ENCODE measurements at places on chromosomes 11 and 22. TPM values are rescaled to one million over a fixed set of nuclear protein-coding genes. Genes with fewer than 3 reads are reported as not detected.
A peak's percentile ranks its signal among the peaks of the same experiment; 100 is the strongest.

DNA sequence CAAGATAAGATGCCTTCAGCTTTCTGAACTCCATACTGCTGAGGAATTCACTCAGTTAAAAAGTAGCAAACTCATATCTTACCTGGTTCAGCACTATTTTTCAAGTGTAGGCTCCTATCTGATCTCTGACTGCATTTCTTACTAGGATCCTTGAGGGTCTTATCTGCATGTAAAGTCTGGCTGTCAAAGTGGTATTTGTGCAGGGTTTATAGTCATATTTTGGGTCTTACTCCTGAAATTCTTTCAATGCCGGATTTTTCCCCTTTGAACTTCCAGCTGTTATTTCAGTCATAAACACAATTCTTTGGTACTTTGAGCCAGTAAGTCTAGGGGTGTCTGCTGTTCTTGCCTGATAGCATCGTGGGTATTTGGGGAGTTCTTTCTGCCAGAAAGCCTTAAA lies 25.3 kb upstream of the NOX4 start:
- no peak for DNase-seq

GRCh38 chr22:24325105-24325757 lies 54.6 kb downstream of the SPECC1L start:
- no peak for DNase-seq

DNA sequence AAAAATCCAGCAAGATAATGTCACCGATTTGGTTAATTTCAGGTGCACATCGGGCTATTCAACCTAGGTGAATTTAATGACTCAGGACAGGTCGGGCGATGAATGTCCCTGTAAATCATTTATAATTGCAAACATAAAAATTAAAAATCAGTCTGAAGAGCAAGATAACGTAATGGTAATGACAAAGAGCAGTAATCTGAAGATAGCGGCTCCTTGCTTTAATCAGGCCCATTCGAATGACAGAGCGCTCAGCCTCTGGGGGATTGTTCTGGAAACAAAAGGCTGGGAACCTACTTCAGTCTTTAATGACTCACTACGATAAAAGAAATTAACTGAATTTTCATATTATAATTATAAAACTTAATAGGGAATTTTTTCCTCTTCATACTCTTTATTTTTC lies 61.3 kb downstream of the RCN1 start:
- DNase-seq, result no peak

PYGM gene
- total RNA-seq, result 1.8 TPM

DNA sequence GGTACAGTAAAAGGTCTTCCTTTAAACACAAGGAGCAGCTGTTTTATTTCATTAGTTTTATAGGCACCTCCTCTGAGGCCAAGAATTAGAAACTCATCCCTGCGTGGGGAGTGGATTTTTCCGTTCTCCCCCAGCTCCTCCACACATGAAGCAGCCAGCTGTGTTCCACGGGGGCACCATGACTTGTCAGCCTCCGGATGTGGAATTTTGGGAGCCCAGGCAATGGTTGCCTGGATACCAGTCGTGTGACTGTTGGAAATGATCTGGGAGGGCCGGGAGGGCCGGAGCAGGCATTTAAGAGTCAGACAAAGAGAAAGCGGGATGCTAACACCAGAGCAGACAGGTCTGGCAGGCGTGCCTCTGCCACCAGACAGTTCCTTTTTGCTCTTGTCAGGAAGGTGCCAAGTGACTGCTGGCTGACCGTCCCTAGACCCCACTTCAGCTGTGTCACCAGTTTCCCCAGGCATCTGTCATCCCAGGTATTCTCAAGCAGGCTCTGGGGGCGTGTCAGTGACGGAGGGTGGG lies 15.9 kb upstream of the CDC42EP2 start:
- DNase-seq, result peak; percentile 84

ACTN3 gene
- total RNA-seq, result not detected

MFNG gene
- 11.2 TPM for total RNA-seq

DNA sequence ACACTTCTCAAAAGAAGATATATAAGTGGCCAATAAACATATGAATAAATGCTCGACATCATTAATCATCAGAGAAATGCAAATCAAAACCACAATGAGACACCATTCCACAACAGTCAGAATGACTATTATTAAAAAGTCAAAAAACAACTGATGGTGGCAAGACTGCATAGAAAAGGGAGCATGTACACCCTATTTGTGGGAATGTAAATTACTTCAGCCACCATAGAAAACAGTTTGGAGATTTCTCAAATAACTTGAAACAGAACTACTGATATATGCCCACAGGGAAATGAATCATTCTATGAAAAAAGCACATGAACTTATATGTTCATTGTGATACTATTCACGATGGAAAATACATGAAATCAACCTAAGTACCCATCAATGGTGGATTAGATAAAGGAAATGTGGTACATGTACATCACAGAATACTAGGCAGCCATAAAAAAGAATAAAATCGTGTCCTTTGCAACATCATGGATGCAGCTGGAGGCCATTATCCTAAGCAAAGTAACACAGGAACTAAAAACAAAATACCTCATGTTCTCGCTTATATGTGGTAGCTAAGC lies 42.4 kb downstream of the GLYATL2 start:
- DNase-seq, result no peak

DNA sequence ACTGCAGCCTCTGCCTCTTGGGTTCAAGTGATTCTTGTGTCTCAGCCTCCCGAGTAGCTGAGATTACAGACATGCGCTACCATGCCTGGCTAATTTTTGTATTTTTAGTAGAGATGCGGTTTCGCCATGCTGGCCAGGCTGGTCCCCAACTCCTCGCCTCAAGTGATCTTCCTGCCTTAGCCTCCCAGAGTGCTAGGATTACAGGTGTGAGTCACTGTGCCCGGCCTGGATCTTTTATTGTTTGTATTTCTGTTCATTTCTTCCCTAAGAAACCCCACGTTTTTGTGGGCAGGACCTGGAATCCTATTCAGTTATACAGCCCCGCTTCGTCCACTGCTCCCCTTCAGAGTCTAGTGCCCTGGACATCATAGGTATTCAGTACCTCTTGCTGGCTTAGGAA lies 28.7 kb downstream of the ZBTB16 start:
- no peak for DNase-seq

SLC22A6 gene
- total RNA-seq, result not detected
